Activated naive CD4-positive, alpha-beta T cell treated with anti-CD3 and anti-CD28 coated beads, Interleukin-2, amount 50 U/mL, for 72 hours (primary cell): ENCODE measurements at places on chromosomes 1 and 21. TPM values are rescaled to one million over a fixed set of nuclear protein-coding genes. Genes with fewer than 3 reads are reported as not detected.

Gene TRNAU1AP
- total RNA-seq, result 73.4 TPM

GRCh38 chr1:32111789-32112188, 3.9 kb downstream of the KPNA6 start:
- no peak for DNase-seq

DNA sequence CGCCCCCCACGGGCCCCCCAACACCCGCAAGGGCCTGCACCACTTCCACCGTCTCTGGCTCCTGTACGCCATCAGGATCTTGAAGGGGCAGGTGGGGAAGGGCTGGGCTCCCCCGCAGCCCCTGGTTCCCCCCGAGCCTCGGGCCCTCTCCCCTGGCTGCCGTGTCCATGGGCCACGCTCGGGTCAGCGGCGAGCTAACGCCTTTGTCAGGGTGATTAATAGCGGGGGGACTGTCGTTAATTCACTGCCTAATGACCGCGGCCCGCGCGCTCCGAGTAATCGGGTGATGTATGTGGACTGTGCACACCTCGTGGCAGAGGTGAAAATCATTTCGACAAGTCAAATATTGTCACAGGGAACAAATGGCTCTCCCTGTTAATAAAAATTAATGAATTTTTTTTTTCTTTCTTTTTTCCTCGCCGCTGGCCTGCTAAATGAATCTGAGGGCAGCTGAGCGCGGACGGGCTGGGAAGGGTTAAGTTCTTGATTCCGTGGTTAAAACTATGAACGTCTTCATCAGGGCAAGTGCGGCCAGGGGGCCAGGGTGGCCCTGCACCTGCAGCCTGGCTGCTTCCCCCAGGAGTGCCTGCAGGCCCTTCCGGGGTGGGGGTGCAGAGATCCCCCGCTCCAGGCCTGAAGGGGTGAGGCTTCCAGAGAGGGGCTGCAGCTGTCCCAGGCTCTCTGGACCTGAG, 100.8 kb downstream of the PRDM16 start:
- no peak for DNase-seq

Gene FTCD
- 0.21 TPM for total RNA-seq

GRCh38 chr1:88802950-88803349, 88.4 kb downstream of the GTF2B start:
- no peak for DNase-seq

Gene USH2A
- not detected for total RNA-seq

- no peak for DNase-seq
These were observed at the start of gene BCAR3 for GRCh38 chr1:93681101-93681988. BCAR3 (minus strand) TSS chr1:93681837; CDS start chr1:93674930, 6,907 bp downstream.

Gene PRUNE1
- total RNA-seq, result 20.7 TPM

DNA sequence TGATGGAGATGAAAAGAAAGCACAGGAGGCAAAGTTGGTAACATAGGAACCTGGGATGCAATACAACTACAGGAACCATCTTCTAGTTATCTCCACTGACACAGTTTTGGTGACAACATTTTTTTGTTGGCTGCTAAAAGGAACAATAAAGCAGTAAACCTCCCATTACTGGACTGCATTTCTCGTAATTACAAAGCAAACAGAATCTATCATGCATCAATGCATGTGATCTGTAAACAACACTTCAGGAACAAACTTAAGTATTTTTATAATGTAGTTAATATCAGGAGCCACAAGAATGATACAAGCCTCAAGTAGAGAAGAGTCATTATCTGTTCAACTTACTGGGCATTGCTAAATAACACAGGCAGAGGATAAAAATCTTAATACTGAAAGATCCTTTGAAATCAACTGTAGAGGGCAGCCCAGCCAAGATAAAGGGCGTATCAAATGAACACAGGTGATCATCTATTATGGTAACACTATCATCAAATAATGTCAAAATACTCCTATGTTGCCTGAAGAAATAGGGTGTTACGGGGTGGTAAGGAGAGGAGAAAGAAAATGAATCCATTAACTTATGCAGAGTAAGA, 193.3 kb downstream of the EIF4G3 start:
- DNase-seq, result no peak

Gene EFNA1
- 1.6 TPM for total RNA-seq

- DNase-seq, result no peak
These were observed 66.5 kb downstream of the ST3GAL3 start for GRCh38 chr1:43773821-43774220.

Gene DNASE2B
- total RNA-seq, result not detected

DNA sequence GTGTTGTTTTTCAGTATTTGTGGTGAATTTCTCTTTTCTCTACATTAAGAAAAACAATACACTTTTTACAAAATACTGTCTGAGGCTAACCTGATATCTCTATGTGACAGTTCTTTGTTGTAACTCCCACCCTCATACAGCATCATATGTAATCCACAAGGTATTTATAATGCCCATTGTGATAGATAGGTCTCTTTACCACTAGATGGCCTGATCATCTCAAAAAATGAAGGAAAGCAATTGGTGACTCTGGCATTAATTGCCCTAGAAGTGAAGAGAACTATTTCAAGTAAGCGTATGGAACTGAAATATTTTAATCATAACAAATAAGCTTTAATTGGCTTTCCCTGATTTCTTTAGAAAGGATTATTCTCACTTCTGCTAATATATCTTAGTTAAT, 36.2 kb upstream of the HFM1 start:
- no peak for DNase-seq

DNA sequence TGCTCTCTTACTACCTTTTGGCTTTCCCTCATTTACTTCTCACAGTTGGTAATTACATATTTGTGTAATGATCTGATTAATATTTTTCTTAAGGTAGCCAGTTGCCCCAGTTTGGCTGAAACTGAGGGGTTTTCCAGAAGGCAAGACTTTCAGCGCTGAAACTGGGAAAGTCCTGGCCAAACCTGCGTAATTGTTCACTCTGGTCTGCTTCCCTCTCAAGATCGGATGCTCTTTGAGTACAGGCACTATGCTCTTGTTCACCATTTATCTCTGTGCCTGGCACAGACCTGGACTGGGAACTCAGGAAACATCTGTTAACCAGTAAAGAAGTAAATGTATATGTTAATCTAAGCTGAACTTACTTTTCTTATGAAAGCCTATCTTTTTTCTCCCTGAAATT, 209.6 kb upstream of the HOOK1 start:
- no peak for DNase-seq

DNA sequence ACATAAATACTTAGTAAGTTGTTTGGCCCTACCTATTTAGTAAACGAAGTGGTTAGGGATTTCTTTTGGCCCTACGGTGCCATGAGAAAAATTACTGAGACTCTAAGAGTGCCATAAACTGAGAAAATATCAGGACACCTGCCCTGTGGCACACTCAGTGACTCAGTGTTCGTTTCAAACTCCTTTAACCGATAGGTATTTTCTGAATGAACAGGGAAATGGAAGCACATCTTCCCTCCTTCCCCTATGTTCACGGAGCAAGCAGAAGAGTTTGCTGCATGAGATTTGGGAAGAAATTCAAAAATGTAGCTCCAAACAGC, 134.2 kb downstream of the KAZN start:
- no peak for DNase-seq

DNA sequence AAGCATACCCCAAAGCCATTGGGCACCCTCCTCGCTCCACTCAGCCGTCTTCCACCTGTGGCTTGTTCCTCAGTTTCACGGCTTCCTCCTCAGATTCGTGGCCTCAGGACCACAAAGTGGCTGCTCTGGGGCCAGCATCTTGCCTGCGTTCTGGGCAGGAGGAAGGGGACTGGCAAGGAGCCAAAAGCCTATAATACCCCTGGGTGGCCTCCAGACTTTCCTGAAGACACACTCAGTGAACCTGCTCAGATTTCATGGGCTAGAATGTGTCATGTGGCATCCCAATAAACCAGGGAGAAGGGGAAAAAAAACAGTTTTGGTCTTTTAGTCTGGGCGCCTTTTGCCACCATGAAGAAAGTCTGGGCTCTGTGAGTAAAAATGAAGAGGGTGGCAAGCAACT, 62.0 kb downstream of the SDC3 start:
- no peak for DNase-seq

- DNase-seq, result peak; percentile 16
These were observed 519 bp downstream of the FNBP1L start for GRCh38 chr1:93448292-93448982.

DNA sequence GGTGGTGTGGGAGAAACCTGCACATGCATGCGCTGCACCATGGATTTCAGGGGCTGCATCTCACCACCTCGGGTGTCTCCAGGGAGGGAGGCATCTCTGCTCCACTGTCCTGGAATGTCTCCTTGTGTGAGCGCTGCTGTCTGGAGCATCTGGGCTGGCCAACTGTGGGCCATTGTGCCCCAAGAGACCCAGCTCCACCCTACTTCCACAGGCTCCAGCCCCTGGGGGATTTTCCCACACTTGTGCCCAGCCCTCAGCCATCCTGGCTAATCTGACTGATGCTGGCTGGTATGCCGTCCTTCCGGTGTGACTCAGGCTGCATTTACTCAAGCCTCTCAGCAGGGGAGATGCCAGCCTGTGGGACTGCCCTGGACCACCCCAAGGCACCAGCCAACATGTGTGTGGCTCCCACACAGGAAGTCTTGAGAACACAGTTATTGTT, 62.0 kb downstream of the TRIM11 start:
- DNase-seq, result peak; percentile 41

Gene MIXL1
- not detected for total RNA-seq

Gene DMRTA2
- total RNA-seq, result not detected

Gene AMY1A
- not detected for total RNA-seq

Gene SLC1A7
- total RNA-seq, result not detected

DNA sequence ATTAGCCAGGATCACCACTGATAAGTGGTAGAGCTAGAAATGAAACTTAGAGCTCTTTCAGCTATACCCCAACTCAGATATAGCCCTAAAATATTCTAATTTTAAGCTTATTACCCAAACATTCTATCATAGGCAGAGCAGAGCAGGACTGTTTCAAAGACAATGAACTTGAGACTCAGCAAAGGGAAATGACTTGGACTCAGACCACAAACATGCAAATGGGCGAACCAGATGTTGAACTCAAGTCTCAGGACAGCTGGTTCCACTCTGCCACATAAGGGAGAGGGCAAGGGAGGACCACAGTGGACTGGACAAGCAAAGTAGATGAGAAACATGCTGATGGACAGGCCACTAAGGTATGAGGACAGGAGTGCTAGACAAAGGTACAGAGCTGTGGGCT, 315.3 kb downstream of the OMA1 start:
- DNase-seq, result no peak

Gene BATF3
- 14.0 TPM for total RNA-seq

- DNase-seq, result no peak
These were observed 94.2 kb downstream of the AHCTF1 start for GRCh38 chr1:246837418-246838117.

DNA sequence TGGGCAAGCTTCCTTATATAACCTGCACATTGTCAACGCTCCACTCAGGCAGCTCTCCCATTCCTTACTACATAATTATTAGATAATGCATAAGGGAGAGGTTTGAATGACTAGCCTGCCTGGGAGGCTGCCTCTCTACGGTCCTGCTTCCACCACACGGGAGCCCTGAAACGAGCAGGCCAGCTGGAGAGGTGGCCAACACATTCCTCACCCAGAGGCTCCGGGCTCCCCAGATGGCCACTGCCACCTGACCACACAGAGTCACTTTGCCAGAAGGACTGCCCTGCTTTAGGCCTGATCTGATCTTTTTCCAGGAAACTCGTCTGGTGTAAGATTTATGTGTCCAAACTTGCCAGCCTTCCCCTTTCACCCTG, 27.9 kb downstream of the HIVEP3 start:
- DNase-seq, result no peak

DNA sequence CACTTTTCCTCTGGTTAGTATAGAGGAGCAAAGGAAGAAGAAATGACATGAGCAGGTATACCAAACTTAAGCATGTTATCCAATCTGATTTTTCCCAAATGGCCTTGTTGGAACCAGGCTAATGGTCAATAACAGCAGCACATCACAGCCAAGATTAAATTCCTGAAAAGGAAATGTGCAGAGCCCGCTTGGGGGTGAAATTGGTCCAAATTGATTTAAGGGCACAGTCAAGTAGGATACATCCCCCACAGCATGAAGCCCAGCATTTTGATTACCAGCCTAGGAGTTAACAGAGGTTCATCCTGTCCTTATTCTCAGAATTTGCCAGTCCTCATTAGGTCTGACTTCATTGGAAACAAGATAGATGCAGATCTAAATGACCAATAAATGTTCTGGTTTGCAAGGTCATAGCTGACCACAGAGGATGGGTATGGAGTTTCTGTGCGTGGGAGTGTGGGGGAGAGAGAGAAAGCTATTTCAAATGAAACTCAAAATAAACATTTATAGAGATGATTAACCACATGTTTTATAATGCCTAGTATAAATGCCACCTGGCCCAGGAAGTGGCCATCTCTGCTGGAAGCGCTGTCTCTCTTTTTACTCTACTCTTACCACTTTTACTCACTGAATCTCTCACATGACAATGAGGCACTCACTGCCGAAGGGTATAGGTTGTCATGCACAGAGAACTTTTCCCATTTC, 38.7 kb downstream of the RGS5 start:
- DNase-seq, result no peak

- DNase-seq, result peak; percentile 62
These were observed 37.0 kb downstream of the CAPN8 start for GRCh38 chr1:223628233-223629125.

Gene TCHH
- not detected for total RNA-seq

DNA sequence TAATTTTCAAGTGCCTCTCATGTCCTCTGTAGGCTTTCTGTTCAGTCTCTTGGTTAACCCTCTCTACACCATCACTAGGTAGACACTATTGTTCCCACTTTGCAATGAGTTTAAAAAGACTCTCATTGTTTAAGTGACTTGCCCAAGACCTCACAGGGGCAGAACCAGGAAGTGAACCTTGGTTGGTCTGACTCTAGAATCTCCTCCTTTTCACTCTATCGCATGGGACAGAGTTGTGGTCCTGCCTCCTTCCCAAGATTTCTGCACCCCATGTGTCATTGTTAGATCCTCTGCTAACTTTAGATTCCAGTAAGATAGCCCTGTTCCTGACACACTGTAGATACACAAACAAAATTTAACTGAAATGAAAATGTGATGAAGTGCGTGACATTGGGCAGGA, 481.7 kb upstream of the USP24 start:
- DNase-seq, result no peak

DNA sequence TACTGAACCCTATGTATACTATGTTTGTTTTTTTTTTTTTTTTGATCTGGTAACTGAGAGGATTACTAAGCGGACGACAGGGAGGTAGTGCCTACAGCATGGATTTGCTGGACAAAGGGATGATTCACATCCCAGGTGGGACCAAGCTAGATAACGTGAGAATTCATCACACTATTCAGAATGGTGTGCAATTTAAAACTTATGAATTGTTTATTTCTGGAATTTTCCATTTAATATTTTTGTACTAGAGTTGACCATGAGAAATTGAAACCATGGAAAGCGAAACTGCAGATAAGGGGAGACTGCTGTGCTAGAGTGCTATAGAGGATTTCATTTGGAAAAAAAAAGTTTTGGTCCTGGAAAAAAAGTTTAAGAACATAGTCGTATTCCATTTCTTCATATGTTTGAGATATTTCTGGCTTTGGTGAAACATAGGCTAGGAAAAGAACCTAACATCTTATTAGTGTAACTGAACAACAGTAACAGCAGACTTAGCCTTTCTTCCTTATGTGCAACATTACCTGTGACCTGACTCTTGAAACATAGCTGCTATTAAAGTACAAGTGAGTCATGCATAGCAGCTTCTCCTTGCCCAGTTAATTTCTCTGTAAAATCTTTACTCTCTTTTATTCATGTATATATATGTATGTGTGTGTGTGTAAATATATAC, 202.5 kb downstream of the FGGY start:
- DNase-seq, result no peak
